ENCODE measurements at places on chromosomes 7 and 10.
A peak's percentile ranks its signal among the peaks of the same experiment; 100 is the strongest.

GRCh38 chr10:15651175-15651574, 68.5 kb downstream of the ITGA8 start:
- no peak for DNase-seq

GRCh38 chr7:30206491-30206890, 71.7 kb downstream of the MTURN start:
- DNase-seq, result no peak

GRCh38 chr7:33109005-33109757, at the start of gene RP9:
Gene RP9, minus strand, starts transcription at chr7:33109404. Its CDS starts 32 bp downstream, at chr7:33109372.
- DNase-seq, result peak; percentile 55

GRCh38 chr10:91610444-91610843, 22.4 kb downstream of the PPP1R3C start:
- no peak for DNase-seq

GRCh38 chr7:26688936-26689506, 175.4 kb downstream of the SKAP2 start:
- DNase-seq, result no peak

DNA sequence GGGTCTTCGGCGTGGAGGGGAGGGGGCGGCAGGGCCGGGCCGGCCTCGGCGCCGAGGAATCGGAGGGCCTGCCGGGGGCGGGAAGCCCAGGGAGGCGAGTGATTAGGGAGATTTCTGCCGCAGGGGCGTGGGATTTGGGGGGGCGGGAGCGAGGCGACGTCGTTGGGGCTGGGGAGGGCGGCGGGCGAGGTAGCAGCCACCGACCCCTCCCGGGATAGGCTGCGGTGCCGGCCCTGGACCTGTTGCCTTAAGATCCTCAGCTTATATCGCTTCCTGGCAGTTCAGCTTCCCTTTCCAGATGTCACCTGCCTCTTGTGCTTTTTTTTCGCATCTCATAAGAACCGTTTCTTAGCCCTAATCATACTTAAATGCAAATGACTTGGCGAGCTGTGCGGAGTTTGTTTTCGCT, 655 bp downstream of the LMTK2 start:
- no peak for DNase-seq

- DNase-seq, result no peak
Observed at GRCh38 chr7:74059681-74060588, 23.7 kb upstream of the LIMK1 start.

DNA sequence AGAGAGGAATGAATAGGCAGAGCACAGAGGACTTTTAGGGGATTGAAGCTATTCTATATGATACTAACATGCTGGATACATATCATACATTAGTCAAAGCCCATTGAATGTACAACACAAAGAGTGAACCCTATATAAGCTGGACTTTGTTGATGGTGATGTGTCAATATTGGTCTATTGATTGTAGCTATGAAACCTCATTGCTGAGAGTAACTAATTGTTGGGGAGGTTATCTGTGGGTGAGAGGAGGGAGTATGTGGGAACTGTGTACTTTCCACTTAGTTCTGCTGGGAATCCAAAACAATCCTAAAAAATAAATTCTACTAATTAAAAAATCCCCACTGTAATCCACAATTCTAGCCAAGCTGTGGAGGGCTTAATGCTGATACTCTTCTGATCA, 22.0 kb upstream of the CYP2C9 start:
- DNase-seq, result no peak

GRCh38 chr10:59831658-59832503, 74.5 kb downstream of the CCDC6 start:
- no peak for DNase-seq

GRCh38 chr7:15625466-15625865, 61.0 kb downstream of the MEOX2 start:
- DNase-seq, result no peak

DNA sequence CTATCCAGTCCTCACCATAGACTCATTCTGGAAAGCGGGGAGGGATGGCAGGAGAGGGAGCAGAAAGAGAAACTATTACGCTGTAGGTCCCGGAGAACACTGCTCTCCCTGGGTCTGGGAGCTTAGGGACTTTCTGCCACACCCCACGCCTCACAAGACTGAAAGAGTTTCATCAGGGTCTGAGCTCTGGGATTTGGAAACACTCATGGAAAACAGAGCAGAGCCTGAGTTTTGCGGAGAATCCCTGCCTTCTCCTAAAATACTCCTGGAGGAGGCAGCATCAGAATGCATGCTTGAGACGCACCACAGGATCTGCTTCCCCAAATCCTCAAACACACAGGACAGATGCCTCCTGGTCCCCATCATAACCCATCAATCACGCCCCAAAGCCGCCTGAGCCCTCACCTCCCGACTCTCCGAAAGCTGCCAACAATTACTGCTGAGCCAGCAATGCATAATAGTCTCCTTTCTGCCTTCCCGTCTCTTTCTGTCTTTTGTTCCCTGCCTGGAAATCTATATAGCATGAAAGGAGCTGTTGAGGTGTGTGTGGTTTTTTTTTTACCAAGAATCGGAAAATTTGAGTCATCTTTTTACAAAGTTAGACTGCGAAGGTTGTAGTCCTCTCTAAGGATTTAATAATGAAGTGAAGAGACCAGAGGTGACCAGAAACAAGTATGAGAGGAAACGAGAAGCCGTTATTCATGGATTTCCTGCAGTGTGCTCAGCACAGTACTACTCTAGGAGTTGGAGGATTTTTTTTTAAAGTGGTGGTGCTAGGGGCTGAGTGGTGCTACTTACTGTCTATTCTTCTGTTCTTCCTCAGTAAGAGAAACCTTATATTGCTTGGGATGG, 37.7 kb downstream of the ASB13 start:
- peak; percentile 67 for DNase-seq

GRCh38 chr10:132585732-132586722, 48.4 kb downstream of the INPP5A start:
- DNase-seq, result no peak

GRCh38 chr7:69502358-69502757, 95.9 kb upstream of the AUTS2 start:
- DNase-seq, result no peak

- DNase-seq, result peak; percentile 21
Observed at GRCh38 chr10:66723608-66724400, 202.0 kb upstream of the LRRTM3 start.

GRCh38 chr10:109912335-109913281, 10.7 kb downstream of the XPNPEP1 start:
- no peak for DNase-seq

- no peak for DNase-seq
Observed at GRCh38 chr7:44894888-44895580, 9.7 kb upstream of the PURB start.

- DNase-seq, result peak; percentile 82
Observed at GRCh38 chr7:964401-965231, 10.1 kb upstream of the ADAP1 start.

- DNase-seq, result no peak
Observed at GRCh38 chr10:78374331-78375028, 340.8 kb downstream of the RPS24 start.

- no peak for DNase-seq
Observed at GRCh38 chr10:72946963-72947362, 7.6 kb downstream of the PLA2G12B start.

GRCh38 chr10:113037218-113037617, 87.2 kb downstream of the TCF7L2 start:
- DNase-seq, result peak; percentile 34

- no peak for DNase-seq
Observed at GRCh38 chr10:71090330-71090729, 122.0 kb upstream of the UNC5B start.

- DNase-seq, result no peak
Observed at GRCh38 chr7:66739953-66740301, 606 bp upstream of the RABGEF1 start.

GRCh38 chr10:10589540-10590303, 427.9 kb upstream of the CELF2 start:
- no peak for DNase-seq

GRCh38 chr7:76064208-76064970, 16.5 kb downstream of the MDH2 start:
- DNase-seq, result no peak

- no peak for DNase-seq
Observed at GRCh38 chr7:91193141-91193540, 71.1 kb upstream of the FZD1 start.

GRCh38 chr7:146659732-146660131, 543.1 kb downstream of the CNTNAP2 start:
- no peak for DNase-seq

DNA sequence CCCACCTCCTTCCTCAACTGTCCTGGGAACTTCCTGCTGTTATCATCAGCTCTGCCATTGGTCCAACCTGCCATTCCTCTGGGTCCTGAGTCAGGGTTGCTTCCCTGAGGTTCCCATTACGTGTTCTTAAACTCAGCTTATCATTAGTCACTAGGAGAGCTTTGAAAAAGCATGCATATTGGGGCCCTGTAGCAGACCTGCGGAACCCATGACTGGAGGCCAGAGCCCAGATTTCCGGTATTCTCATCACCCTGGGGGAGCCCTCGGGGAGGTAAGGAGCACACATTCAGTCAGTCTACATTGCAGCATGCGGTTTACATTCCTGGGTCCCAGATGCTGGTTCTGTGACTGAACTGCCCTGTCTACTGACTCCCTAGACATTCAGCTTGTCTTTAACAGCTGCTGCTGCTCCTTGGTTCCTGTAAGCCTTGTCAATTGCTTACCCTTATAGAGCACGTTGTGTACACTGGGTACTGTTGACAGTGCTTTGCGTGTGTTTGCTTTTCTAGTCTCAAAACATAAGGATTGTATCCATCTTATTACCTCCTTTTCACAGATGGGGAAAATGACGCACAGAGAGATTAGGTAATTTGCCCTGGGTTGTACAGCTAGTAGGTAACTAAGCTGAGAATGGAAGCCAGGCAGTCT, 12.8 kb downstream of the CDHR3 start:
- no peak for DNase-seq

DNA sequence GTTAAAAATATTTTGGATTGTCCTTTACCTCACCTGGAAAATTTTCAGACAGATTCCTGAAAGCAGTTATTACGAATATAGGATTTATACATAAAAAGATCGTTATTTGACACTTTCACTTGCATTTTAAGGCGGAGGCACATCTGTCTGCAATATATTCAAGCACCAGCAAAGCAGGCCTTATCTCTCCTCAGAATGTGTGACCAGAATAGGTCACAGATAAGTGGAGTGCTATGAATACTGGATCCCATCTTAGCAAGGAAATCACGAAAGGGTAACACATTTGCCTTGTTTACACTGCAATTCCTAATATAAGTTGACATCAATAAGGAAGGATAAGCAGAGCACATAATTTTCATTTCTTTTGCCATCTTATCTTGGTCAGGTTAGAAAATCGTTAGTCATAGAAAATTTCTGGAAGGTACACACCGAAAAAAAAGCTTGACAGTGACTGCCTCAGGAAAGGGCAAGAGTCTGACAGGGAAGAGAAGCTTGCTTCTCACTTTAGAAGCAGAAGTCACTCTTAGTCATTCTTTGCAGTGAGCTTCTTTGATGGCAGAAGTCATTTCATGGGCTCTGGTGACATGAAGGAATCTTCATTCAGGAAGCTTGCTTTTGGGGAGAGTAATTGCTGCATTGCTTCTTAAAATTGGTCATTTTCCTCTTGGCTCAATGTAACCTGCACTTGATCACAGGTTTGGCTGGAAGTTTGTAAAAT, 98.1 kb upstream of the STK17A start:
- DNase-seq, result no peak

DNA sequence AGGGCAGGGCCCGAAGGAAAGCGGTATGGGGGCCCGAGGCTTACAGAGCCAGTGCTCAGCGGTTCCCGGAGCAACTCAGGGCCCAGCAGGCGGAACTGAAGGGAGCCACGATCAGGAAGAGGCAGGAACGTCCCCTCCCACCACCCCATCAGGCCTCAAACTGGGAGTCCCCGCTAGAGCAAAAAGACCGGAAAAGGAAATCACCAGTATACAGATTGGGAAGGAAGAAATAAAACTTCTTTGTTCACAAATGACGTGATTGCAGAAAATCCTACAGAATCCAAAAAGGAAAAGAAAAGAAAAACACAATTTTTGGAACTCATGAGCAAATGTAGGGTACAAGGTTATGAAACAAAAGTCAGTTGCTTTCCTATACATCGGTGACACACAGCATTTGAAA, 21.6 kb upstream of the ZFAND2A start:
- no peak for DNase-seq

- DNase-seq, result peak; percentile 18
Observed at GRCh38 chr10:24483701-24484100, 240.0 kb downstream of the ARHGAP21 start.

DNA sequence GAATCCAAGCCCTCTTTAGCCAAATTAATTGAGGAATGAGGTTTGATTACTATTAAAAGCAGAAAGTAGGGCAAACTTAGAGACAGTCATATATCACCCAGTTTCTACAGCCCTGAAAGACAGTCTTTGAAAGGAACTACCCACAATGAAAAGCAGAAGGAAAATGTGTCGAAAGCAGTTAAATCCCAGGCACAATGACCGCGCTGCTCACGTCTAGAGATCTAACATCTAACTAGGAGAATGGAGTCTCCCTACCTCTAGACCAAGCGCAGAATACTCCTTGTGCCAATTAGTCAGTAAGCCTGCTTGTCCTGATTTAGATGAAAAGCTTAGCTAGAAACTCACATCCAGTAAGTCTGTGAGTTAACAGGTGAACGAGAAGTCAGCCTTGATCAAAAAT, 350.0 kb downstream of the FGFR2 start:
- no peak for DNase-seq

- DNase-seq, result no peak
Observed at GRCh38 chr7:37196676-37197075, 252.0 kb downstream of the ELMO1 start.

- no peak for DNase-seq
Observed at GRCh38 chr7:143239813-143240212, 18.0 kb downstream of the TAS2R40 start.

DNA sequence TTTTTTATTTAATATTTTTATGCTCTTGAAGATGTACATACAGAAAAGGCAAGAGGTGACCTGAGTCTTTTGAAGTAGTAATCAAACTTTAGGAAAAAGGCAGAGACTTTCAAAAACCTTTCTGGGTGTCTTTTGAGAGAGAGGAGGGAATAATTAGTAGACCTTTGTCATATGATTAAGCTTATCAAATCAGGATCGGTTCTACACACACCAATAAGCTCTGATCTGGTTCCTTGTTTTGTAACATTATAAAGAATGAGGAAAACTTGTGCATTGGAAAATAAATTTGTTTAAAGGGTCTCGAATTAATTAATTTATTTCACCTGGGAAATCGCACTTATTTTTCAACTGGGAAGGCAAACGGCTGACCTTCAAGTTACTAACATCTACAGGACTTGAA, 11.9 kb downstream of the TWIST1 start:
- DNase-seq, result no peak

GRCh38 chr7:17623546-17624185, 316.6 kb downstream of the SNX13 start:
- DNase-seq, result no peak

- peak; percentile 63 for DNase-seq
Observed at GRCh38 chr7:87512906-87513305, 37.4 kb upstream of the ABCB4 start.
